ENCODE measurements at places on chromosomes 7 and 10.

GRCh38 chr10:2197663-2198062 is 460.3 kb upstream of the ADARB2 start:
- no peak for DNase-seq

DNA sequence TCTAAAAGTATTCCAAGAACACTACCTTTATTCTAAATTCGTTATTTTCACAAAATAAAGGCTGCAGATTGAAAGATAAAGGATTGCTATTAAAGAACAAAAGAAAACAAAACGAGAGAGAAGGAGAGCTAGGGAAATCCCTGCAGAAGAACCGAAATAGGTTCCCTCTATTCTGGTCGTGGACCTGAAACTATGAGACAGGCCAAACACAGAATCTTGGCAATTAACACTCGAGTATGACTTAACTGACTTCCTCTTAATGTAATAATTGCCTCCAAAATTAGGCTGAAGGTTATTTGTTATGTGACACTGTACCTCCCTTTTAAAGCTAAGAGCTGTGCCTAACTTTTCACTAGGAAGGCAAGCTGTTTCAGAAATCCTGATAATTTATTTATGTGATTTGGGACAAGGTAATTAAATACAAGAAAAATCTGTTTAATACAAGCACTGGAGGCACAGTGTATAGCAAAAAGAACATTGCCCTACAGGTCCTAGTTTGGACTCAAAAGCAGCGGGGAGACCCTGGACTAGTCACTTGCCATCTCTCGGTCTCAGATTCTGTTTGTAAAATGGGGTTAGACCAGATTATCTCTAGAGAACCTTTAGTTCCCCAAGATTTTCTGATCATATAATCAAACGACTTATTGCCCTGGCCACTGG is 11.6 kb downstream of the NAMPT start:
- no peak for DNase-seq

GRCh38 chr10:52952391-52953055 is 179.9 kb upstream of the MBL2 start:
- no peak for DNase-seq

DNA sequence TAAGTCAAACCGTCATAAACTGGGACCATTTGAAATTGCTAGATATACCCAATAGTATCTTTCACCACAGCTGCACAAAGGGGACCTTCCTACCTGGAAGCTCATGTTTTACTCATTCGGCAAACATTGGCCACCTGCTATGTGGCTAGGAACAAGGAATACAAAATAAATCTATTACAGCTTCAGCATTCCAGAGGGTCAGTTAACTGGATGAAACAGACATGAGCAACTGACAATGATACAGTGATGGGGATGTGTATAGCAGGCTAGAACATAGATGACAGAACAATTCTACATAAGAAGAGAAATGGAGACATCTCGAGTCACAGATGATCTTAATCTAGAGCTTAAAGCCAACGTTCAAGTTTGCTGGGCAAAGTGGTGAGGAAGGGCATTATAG is 3.1 kb upstream of the SMURF1 start:
- DNase-seq: no peak

GRCh38 chr7:32071466-32072091 is 1.4 kb upstream of the PDE1C start:
- DNase-seq: no peak

- no peak for DNase-seq
Observed at GRCh38 chr10:32413513-32413912, 32.4 kb upstream of the CCDC7 start.

DNA sequence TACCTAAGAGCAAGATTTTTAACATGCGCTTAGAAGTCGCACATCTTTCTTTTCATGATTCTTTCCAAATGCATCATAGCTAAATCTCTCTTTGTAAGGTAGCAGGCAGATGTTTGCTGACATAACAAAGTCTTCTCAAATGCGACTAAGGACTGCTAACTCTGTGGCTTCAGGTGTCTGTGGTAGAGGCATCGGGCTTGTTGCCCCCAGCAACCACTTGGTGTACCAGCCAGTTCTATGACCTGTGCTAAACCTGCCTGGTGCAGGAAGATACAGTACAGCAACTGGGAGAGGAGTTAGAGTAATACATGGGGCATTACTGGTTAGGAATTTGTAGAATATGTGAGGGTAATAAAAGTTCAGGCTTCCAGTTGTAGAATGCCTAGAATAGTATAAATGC is 654.1 kb downstream of the NRG3 start:
- DNase-seq: no peak

- DNase-seq: no peak
Observed at GRCh38 chr7:141558544-141559183, 7.5 kb downstream of the AGK start.

- no peak for DNase-seq
Observed at GRCh38 chr7:110007320-110008063, 1083.4 kb upstream of the LRRN3 start.

DNA sequence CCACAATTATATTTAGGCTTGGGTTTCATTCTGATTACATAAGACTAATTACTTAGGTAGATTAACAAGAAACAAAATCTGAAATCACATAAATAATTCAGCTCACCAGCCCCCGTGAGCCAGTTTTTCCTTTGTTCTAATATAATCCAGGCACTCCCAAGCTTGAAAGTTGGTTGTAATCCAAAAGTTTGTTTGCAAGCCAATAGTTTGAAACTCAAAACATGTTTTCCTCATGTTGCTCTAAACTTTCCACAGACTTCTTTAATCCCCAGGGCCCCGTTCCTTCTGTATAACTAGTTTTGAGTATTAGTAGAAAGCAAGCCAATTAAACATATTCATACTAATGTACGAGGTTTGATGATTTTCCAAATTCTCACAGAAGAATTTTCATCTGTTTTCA is 56.1 kb downstream of the SP8 start:
- DNase-seq: no peak

DNA sequence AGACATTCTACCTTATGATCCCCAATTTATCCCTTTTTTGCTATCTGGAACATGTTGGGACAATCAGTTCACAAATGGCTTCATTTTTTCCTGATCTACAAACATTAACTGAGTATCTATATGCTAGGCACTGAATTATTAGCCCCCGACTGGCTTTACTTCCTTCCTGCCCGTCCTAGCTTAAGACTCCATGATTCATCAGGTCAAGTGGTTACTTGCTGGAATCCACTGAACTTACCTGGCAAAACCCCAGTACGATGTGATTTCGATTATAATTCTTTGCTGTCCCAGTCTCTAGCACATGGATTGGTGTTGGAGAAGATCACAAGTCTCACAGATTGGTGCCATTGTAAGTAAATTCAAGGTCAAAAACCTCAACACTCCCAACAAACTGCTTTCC is 77.1 kb downstream of the ORC5 start:
- DNase-seq: no peak

- no peak for DNase-seq
Observed at GRCh38 chr10:48604991-48605508, at the start of gene ARHGAP22. Gene ARHGAP22, minus strand, starts transcription at chr10:48605073. Its CDS starts 277 bp downstream, at chr10:48604796.

- DNase-seq: no peak
Observed at GRCh38 chr7:119197877-119198527, 973.5 kb downstream of the ANKRD7 start.
